NCI-H1930 (cell line): ENCODE measurements at places on chromosomes 13 and 19.

DNA sequence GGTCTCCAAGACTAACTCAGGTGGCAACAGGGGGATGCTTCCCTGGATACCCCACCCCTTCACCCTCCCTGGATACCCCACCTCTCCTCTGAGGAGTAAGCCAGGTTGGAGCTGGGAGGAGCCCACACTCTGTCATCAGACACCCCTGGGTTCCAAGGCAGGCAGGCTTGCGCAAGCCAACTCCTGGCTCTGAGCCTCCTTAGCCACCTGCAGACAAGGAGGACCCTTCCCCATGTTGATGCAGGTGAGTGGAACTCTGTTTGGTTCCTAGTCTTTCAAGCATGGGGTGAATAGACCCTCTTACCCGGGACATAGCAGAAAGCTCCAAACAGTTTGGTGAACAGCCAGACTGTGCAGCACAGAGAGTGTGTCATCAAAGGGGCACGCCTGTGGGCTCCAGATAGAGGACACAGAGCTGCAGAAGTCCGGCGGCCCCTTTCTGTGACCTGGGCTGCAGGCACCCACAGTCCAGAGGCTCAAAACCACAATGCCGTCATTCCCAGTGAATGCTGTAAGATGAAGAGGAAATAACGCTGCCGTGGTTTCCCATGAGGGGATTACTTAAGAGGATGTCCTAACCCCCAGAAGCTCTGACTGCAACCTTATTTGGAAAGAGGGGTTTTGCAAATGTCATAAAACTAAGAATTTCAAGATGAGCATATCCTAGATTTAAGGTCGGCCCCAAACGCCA is 12.1 kb upstream of the HAS1 start:
- DNase-seq, result no peak

GRCh38 chr19:2376784-2377519 is 16.9 kb downstream of the TMPRSS9 start:
- DNase-seq, result no peak

DNA sequence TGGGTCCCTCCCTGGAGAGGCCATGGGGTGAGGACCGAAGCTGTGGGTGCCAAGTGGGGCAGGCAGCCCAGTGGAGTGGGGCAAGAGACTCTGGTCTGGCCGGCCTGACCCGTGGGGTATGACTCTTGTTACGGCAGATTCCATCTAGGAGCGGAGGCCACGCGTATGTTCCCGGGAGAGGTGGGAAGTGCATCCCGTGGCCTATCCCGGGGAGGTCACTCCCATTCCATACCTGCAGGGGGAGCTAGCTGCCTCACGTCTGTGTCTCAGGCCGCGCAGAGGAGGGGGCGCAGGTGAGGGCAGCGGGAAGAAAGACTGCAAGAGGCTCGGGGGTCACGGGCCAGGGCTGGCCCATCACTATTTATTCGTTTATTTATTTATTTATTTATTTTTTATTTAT is 4.9 kb downstream of the CSNK1G2 start:
- DNase-seq, result peak; percentile 15

GRCh38 chr19:19115954-19116353 is 22.3 kb downstream of the TMEM161A start:
- no peak for DNase-seq

GRCh38 chr19:8575467-8575997 is 1.7 kb downstream of the MYO1F start:
- DNase-seq, result no peak

- DNase-seq, result no peak
Measured at GRCh38 chr19:19304186-19304965, 15.9 kb downstream of the SUGP1 start.

DNA sequence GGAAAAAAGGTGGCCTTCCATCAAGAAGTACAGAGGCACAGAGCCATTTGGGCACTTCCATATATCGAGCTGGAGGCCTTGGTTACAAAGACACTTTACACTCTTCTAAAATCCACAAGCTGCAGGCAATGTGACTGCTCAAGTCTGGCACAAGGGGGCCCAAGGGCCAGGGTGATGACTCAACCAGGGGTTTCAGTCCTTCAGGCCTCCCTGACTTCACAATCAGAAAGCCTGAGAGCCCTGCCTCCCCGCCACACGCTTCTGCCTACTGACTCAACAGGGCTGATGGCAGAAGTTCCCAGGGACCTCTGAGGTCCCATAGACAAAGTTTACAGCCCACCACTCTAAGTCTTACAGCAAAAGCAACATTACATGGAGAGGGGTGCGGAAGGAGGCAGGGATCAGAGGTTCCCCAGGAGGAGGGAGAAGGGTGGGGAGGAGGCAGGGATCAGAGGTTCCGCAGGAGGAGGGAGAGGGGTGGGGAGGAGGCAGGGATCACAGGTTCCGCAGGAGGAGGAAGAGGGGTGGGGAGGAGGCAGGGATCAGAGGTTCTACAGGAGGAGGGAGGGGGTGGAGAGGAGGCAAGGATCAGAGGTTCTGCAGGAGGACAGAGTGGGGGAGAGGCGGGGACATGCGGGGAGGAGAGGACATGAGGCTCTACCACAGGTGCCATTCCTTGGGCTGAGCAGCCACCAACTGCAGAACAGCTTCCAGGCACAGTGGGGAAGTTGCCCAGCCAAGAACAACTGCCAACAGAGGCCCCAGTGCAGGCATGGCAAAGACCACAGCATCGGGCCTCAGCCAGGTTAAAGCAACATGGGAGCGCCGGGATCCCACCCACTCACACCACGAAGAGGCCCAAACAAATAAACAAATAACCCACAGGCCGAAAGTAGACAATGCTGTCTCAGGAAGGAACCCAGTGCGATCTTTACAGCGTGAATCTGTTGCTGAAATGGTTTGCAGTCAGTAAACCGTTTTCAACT is 52.0 kb downstream of the SLC7A1 start:
- DNase-seq, result no peak

DNA sequence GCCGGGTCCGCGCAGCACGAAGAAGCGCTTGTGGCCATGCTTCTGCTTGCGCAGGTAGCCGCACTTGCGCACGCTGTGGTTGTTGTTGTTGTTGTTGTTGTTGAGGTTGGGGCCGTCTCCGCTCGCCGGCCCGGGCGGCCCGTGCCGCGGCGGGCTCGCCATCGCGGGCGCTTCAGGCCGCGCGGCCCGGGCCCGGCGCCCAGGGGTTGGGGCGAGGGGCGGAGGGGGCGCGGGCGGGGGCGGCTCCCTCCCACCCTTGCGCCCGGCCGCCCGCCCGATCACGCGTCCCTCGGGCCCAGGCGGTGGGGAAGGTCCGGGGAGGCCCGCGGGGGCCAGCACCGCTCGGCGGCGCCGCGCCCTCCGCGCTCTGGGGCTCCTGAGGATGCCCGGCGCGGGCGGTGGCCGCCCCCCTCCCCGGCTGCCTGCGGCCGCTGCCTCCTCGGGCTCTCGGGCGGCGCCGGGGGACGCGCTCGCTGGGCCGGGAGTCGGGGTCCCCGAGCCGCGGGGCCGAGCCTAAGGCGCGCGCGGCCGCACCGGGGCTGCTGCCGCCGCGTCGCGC is 412 bp downstream of the IRS2 start:
- DNase-seq, result peak; percentile 59

DNA sequence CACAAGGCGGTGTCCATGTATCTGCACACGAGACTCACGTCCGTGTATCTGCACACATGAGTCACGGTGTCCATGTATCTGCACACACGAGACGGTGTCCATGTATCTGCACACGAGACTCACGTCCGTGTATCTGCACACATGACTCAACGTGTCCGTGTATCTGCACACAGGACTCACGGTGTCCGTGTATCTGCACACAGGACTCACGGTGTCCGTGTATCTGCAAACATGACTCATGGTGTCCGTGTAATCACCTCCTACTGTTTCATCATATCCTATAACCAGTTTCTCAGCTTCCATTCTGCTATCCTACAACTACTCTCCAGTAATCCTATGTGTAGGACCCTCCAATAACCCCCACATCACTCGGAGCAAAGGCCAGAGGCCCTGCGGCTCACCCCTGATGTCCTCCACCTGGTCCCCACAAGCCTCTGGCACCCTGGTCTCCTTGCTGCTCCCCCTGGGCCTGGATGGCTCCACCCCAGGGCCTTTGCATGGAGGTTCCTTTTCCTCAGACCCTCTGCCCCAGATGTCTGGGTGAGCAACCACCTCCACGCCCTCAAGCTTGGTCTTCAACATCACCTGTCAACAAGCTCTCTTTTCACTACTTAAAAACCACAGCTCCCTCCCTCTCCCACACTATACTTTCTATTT is 2.5 kb upstream of the TMEM255B start:
- DNase-seq, result no peak
